ENCODE measurements at places on chromosomes 3 and 15.

GRCh38 chr3:72475258-72476138 is 372.7 kb downstream of the SHQ1 start:
- no peak for DNase-seq

- no peak for DNase-seq
Observed at GRCh38 chr3:83189634-83190033, 1428.2 kb upstream of the GBE1 start.

GRCh38 chr3:101414121-101414520 is 93.7 kb upstream of the IMPG2 start:
- no peak for DNase-seq

DNA sequence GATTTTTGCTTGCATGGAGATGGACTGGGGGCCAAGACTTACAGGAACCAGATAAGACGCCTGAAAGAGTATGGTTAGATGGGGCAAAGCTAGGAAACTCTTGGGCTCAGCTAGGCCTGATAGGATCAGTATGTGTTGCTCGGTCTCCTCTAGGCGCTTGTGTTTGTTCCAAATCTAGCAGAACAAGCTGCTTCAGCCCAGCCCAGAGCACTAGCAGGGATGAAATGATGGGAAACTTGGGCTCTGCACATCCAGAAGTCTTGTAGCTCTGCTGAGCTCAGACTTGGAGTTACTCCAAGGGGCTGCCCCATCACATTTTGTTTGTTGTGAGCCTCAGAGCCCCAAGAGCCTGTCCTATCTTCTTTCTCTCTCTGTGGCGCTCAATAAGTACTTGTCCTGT is 34.7 kb downstream of the FOXL2 start:
- DNase-seq, result no peak

DNA sequence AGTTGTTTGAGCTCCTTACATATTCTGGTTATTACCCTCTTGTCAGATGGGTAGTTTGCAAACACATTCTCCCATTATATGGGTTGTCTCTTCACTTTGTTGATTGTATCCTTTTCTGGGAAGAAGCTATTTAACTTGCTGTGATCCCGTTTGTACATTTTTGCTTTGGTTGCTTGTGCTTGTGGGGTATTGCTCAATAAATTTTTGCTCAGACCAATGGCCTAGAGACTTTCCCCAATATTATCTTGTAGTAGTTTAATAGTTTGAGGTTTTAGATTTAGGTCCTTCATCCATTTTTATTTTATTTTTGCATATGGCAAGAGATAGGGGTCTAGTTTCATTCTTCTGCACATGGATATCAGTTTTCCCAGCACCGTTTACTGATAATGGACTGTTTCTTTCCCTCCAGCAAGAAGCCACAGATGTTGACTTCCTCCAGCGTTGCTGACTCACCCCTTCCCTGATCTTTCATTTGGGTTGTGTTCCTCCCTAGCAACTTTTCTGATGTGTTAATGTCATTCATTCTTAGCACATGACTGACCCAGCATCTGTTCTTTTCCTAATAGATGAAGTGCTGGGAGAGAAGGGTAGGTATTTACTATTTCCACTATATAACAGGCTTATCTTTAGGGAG is 166.7 kb upstream of the SGO1 start:
- no peak for DNase-seq

DNA sequence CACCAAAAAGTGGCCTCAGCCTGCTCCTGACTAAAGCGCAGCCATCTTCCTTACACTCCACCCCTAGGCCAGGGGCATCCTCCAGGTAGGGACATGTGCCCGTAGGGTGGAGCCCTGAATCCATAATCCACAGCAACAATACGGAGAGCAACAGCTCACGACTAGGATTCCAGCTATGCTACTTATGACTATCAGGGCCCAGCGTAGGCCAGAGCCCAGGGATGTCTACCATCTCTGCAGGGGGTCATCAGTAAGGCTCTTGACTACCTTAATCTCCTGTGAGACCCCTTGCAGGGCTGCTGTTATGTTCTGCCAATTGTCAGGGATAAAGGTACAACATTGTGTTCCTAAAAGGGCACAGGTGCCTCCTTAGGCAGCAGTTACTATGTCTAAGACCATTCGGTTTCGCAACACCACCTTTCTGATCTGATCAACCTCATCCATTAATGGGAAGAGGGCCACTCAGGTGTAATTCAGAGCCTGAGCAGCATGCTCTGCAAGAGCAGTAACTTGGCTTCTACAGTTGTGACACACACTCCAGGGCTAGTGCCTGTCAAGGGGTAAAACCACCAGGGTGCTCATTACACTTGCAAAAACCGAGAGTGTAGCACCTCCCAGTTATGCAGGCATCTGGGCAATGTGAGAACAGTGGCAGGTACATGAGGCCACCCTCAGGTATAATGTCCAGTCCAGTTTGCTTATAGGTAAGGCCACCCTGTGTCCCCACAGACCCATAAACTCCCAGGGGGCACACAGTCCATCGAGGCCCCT is 11.0 kb downstream of the CCRL2 start:
- no peak for DNase-seq

GRCh38 chr3:196336319-196337145 is 1.7 kb downstream of the TM4SF19 start:
- no peak for DNase-seq

DNA sequence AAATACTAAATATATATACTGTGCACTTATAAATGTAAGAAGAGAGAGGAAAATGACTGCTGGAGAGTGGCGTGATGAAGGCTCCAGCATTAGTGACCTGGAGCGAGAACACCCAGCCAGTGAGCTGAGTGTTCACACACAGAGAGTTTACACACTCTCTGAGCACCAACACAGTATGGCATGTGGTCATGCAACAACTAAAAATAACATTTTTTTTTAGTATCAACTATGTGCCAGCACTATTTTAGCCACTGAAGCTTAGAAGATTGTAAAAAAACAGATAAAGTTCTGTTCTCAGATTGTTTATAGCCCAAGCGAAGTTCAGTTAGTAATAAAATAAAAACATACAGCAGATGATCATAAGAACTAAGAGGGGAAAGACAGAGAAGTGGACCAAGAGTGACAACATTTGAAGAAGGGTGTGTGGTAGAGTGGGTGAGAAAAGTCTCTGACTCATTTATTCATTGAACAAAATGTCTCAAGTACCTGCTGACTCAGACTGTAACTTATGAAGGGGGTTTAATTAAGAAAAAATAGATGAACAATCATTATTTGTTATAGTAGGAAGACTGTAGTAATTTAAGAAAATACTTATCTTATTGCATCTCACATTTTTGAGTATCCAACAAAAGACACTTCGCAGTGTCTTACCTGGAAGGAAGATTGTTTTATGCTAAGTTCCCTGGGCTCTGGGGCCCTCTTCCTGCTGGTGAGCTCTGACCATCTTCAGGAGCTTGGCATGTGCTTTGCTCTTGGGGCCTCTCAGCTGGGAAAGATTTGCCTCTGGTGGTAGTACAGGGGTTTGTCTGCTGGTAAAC is 43.8 kb downstream of the GAP43 start:
- DNase-seq, result no peak

GRCh38 chr15:57373882-57374276 is 2.4 kb upstream of the CGNL1 start:
- DNase-seq, result no peak

- DNase-seq, result no peak
Observed at GRCh38 chr3:105527535-105527934, 160.8 kb downstream of the ALCAM start.

- DNase-seq, result no peak
Observed at GRCh38 chr3:37864904-37865303, 3.2 kb downstream of the CTDSPL start.

- DNase-seq, result no peak
Observed at GRCh38 chr15:73867956-73868355, 5.4 kb upstream of the TBC1D21 start.

- DNase-seq, result no peak
Observed at GRCh38 chr3:185699927-185700326, 113.8 kb downstream of the SENP2 start.

DNA sequence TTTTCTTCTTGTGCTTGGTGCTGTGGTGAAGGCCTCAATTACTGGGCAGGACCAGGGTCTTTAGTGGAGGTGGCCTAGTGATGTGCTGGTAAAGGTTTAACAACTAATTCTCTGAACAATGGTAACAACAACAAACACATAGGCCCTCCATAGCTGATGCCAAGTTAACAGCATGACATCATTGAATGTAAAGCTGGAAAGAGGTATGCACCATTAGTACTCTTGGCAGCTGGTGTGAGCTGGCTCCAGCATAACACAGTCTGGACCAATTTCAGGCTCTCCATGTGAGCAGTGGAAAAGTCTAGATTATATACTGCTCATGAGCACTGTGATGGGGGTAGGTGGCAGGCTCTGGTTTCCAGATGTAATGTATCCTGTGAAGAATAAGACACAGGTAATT is 61.8 kb downstream of the SLC7A14 start:
- no peak for DNase-seq

- DNase-seq, result no peak
Observed at GRCh38 chr15:69141286-69141701, 19.1 kb upstream of the GLCE start.

DNA sequence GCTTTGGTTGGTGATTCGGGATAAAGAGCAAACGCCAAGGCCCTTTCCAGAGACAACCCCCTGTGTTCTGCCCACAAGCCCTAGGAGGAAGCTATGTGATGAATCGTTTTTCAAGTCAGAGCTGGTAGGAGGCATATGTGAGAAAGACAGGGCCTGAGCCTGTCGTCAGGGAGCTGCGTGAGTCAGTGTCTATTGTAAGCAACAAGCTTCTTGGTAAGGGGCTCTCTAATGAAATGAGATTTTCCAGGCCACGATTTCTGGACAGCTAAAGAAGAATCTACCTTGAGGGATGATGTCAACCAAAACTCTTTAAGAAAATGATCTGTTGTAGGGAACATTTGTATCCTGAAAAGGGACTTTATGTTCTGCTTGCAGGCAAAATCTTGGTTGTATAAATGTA is 318.9 kb upstream of the IL12A start:
- no peak for DNase-seq

Measured in left cardiac atrium (tissue), 4 donors.